AG04450 (cell line): ENCODE measurements at places on chromosomes 6 and 20.

- no peak for DNase-seq
Observed at GRCh38 chr20:59720013-59720412, 115.7 kb downstream of the PHACTR3 start.

DNA sequence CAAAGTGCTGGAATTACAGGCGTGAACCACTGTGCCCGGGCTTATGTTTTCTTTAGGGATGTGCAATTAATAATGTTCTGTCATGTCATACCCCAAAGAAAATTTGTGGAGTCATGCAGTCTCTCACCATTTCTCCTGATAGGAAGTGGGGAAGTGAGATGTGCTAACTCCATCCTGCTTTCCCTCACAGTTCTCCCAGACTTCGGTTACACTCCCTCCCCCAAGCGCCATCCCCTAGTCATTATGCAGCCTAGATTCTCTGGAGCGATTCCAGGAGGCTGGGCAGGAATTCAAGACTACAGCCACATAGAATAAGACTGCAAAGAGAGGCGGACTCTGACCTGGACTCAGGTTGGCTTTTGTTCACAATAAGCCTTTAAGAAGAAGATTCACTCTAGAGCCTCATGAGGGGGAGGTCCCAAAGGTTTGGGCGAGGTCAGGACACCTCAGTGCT lies 271.4 kb downstream of the ALDH8A1 start:
- peak; percentile 24 for DNase-seq

DNA sequence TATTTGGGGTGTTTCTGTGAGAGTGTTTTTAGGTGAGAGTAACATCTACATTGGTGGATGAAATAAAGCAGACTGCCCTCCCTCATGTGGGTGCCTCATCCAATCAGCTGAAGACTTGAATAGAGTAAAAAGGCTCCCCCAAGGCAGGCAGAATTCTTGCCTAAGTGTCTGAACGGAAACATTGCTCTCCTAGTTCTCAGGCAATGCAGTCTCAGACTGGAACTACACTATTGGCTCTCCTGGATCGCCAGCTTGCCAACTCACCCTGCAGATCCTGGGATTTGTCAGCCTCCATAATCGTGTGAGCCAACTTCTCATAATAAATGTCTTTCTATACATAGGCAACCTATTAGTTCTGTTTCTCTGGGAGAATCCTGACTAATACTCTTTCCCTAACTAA lies 5.5 kb upstream of the TMEM170B start:
- no peak for DNase-seq

GRCh38 chr20:59164686-59165391 lies 1.2 kb downstream of the ZNF831 start:
- no peak for DNase-seq

DNA sequence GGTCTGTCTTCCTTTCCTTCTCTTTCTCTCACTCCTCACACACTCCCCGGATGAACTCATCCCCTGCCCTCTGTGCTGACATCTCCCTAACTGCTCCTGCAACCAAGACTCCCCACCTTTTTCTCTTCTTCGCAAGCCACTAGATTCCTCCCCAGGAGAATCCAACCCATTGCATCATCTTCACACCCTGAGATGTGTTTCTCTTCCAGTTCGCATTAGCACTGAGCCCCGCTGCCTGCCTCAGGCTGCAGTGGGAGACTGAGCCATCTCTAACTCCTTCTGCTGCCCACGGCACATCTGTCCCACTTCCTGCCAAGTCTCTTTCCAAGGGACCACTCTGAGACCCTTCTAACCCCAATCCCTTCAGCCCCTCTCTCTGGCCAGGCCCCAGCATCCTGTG lies 67.2 kb upstream of the NNAT start:
- DNase-seq: no peak

DNA sequence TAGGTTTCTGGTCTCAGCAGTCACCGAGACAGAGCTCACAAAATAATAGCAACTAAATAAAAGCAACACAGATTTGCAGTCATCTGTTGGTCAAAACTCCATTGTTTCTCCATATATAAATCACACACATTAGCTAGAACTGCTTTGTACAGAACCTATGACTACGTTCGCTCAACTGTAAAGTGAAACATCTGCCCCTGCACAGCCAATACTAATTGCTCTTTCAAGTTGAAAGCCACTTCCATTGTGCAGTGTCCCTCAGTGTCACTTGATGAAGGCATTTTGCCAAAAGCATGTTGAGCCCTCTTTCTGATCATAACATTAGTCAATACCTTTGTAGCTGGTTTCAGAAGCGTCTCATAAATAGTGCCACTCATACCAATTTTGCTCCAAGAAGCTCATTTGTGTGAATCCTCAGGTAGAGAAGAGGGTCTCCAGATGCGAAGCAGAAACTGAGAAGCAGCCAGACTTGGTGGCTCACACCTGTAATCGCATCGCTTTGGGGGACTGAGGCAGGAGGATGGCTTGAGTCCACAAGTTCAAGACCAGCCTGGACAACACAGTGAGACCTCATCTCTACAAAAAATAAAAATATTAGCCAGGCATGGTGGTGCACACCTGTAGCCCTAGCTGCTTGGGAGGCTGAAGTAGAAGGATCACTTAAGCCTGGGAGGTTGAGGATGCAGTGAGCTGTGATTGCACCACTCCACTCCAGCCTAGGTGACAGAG lies 68.9 kb downstream of the PERP start:
- no peak for DNase-seq

GRCh38 chr6:18961566-18961965 lies 574.4 kb downstream of the RNF144B start:
- DNase-seq: no peak

GRCh38 chr6:157520596-157521361 lies 139.8 kb downstream of the ZDHHC14 start:
- no peak for DNase-seq

- DNase-seq: no peak
Observed at GRCh38 chr6:56851074-56851473, 103.8 kb upstream of the BEND6 start.

GRCh38 chr20:51959066-51959542 lies 156.8 kb upstream of the SALL4 start:
- DNase-seq: no peak

- no peak for DNase-seq
Observed at GRCh38 chr6:100719883-100720682, 161.0 kb downstream of the ASCC3 start.

GRCh38 chr6:157884756-157885155 lies 61.7 kb downstream of the SNX9 start:
- DNase-seq: no peak

- DNase-seq: no peak
Observed at GRCh38 chr20:57438552-57438951, 47.4 kb downstream of the RBM38 start.

DNA sequence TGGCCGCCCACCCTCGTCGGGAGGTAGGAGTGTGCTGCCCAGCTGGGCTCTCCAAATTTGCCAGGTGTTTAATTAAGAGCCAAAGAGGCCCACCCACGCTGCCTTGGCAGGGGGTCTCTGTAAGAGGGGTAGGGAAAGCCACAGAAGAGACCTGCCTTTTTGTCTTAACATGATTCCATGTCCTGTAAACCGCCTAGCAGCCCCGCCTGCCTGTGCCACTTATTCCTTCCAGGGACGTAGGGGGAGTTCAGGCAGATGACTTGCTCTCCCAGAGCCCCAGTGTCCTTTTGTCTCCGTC lies 2.1 kb downstream of the FAM210B start:
- no peak for DNase-seq

DNA sequence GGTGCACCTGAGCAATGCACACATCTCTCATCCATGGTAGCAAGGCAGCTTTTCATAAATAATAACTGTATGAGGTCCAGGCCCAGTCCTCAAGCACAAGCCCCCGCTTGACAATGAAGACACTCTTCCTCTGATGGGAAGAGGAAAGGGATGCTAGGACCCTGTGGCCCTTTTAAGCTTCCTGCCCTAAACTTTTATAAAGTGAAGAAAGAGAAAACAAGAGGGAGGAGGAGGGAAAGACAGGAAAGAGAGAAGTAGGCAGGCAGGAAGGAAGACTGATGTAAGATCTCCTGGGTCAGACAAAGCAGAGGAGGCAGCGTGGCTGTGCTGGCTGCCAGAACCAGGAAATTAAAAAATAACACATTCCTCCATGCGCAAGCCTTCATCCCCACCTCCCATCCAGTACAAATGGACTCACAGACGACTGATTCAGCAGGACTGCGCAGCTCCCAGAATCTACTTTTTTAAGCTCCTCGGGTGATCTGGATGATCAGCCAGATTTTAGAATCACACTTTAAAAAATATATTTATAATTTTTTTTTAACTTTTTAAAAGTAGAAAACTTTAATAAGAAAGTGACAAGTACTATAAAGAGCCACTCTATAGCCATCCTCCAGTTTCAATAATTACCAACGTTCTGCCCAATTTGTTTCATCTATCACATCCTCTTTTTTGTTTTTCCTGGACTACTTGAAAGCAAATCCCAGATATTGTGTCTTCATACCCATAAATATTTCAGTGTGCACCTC lies 16.5 kb downstream of the TNFAIP3 start:
- no peak for DNase-seq

DNA sequence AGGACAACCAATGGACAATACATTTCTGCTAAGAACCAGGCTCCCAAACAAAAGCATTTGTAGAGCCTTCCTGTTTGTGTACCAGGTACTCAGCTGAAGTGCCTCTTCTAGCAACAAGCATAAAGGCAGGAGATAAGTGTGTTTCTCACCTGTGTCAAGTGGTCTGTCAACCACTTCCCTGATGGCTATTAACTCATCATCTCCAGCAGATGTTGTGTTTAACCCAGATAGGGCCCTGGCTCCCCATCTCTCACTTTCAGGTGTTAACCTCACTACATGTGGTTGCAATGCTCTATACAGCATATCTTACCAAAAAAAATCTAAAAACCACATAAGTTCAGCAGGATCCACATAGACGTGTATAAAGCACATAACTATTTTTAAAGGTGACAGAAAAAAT lies 9.6 kb upstream of the IL17A start:
- no peak for DNase-seq

GRCh38 chr6:149129371-149130077 lies 188.0 kb upstream of the TAB2 start:
- peak; percentile 7 for DNase-seq

DNA sequence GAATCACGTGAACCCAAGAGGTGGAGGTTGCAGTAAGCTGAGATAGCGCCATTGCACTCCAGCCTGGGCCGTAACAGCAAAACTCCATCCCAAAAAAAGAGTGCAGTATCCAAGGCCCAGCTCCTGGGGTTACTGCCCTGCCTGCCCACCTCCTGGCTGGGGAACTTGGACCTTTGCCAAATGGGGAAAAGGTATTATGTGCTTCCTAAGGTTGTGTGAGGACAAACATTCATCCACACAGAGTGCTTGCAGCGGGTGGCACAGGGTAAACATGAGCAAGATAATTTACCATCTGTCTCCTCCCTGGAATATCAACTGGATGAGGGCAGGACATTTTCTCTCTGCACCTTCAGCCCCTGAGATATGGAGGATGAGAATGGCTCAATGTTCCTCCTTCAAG lies 94.9 kb upstream of the POPDC3 start:
- no peak for DNase-seq

DNA sequence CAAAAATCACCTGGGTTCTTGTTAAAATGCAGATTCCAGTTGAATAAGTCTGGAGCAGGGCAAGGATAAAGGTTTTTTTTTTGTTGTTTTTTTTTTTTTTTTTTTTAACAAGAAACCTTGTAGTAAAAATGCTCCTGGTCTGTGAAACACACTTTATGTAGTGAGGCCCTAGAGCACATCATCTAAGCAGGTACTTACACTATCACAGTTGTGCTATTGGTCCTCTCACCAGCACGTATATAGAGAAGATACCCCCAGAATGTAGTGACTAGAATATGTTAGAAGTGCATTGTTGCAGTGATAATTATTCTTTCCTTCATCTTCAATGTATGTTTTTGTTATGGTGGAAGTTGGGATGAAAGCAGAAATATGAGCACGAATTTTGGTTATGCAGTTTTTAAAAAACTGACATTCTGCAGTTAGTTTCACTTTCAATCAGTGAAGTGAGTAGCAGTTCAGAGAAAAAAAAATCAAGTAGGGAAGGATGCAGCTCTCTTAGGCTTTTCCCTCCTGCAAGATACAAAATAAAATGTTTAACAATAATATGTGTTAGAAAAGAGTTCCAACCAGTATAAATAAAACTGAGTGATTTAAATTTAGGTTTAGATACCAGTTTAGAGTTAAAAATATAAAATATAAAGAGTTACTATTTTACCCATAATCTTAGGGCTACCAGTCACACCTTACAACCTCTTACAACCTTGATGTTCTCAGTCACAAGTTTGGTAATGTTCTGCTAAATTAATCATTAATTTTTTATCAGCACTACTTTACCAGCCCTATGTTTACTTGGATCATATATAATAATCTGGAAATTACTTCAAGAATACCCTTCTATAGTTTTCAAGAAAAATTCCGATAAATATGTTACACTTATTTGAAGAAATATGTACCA lies 9.2 kb upstream of the DEFB113 start:
- no peak for DNase-seq

DNA sequence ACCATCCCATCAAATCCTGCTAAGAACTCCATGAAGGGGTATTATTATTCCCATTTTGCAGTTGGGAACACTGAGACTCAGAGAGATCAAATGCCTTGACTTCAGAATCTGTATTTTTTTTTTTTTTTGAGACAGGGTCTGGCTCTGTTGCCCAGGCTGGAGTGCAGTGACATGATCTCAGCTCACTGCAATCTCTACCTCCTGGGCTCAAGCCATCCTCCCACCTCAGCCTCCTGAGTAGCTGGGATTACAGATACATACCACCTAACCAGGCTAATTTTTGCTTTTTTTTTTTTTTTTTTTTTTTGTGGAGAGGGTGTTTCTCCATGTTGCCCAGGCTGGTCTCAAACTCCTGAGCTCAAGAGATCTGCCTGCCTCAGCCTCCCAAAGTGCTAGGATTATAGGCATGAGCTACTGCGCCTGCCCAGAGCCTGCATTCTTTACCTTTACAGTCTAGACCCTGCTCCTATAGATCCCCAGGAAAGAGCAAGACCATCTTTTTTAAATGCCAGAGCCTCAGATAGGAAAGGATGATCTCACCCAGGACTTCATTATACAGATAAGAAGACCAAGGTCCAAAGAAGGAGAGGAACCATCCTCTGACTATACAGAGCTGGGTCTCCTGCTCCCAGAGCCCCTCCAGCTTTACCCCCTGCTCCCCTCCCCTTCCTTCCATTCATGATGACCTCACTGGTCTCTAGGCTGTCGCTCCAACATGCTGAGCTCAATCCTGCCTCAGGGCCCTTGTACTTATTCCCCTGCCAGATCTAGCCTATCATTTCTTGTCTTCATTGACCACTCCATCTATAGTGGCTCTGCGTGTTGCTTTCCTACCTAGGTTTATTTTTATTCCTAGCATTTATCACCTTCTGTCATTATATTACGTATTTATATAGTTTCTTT lies 138.6 kb downstream of the CEBPB start:
- no peak for DNase-seq

- no peak for DNase-seq
Observed at GRCh38 chr6:25296217-25296905, 17.2 kb downstream of the CARMIL1 start.
